Osteocyte (in vitro differentiated cells): ENCODE measurements at places on chromosomes 12 and 14.
A peak's percentile ranks its signal among the peaks of the same experiment; 100 is the strongest.

DNA sequence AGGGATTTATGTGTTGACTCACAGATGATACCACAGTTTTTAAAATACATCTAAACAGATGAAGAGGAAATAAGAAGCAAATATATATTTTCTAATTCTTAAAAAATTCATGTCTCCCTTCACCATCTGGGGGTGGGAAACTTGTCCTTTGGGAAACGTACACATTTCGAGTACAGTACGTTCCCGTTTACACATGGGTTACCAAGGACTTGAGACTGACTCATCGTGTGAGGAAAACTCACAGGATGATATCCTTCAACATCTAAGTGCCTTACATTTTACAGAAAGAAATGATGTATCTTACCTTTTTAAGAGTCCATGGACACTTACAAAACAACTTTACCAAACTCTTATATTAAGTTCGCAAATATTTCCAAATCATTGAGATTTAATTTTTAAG, 16.0 kb upstream of the FBLN5 start:
- no peak for DNase-seq

- no peak for DNase-seq
Measured at GRCh38 chr14:96104469-96105057, 65.4 kb downstream of the C14orf132 start.

- DNase-seq: no peak
Measured at GRCh38 chr14:69685218-69685616, 73.8 kb downstream of the SUSD6 start.

DNA sequence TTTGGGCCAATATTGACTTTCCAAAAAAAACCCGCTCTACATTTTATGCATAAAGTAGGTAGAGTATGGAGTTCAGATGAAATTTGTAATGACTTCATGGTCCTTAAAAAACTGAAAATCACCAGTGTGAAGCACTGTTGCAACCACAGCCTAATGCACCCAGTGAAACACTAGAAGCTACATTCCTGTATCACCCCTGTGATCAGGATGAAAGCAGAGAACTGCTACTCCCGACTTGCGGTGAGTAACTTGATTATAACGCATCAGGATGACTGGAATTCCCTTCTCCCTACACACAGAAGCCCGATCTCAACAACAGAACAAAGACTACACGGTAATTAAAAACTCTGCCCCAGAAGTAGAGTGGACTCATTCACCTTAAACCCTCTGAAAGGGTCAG, 33.8 kb downstream of the SPTB start:
- no peak for DNase-seq

GRCh38 chr12:2212537-2212936, 159.8 kb downstream of the CACNA1C start:
- DNase-seq: no peak

- peak; percentile 97 for DNase-seq
Measured at GRCh38 chr12:120437735-120438494, at the start of gene COX6A1. Gene COX6A1 (plus strand): TSS chr12:120438113. CDS start chr12:120438127, 14 bp downstream.

GRCh38 chr14:65287264-65288131, 125.0 kb upstream of the FUT8 start:
- DNase-seq: no peak

- no peak for DNase-seq
Measured at GRCh38 chr14:61759878-61760277, 2.3 kb upstream of the SNAPC1 start.

DNA sequence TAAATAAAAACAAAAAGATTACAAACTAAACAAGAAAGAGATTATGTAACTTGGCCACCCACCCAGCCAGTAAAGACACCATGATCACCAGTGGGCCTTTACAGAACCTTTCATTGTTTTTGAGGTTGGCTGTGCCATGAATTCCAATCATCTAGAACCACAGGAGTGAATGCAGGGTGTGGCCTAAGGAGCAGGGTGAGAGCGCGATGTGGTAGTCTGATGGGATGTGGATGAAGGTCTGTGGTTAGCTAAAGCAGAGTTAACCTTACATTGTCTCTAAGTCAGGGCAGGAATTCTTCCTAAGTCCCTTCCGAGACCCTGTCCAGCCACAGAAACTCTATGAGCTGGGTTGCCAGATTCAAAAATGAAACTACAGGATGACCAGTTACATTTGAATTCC, 54.0 kb upstream of the CDKN3 start:
- peak; percentile 30 for DNase-seq

GRCh38 chr12:70692681-70693288, 55.6 kb upstream of the PTPRB start:
- DNase-seq: no peak

DNA sequence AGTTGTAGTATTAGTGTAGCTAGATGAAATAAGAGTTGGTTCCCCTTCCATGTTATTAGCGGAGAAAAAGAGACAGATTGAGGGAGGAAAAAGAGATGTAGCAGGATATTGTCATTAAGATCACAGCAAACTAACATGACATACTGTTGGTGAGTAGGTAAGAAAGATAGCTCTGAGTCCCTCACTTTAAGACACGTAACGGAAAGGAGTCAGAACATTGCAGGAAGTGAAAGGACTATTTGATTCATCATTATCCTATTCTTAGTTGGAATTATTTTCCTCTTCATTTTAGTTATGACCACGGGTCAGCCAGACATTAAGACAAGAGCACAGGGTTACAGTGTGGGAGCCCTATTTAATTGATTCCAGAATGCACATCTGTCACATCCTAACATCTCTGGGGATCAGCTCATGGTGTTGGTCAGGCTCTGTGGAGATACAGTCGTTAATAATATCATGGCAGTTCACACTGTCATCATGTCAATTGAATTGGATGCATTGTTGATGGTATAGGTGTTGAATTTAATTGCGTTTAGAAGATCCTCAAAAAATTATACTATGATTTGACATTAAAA, 55.0 kb downstream of the TMX1 start:
- no peak for DNase-seq
